ENCODE measurements at places on chromosomes 3 and 15.

DNA sequence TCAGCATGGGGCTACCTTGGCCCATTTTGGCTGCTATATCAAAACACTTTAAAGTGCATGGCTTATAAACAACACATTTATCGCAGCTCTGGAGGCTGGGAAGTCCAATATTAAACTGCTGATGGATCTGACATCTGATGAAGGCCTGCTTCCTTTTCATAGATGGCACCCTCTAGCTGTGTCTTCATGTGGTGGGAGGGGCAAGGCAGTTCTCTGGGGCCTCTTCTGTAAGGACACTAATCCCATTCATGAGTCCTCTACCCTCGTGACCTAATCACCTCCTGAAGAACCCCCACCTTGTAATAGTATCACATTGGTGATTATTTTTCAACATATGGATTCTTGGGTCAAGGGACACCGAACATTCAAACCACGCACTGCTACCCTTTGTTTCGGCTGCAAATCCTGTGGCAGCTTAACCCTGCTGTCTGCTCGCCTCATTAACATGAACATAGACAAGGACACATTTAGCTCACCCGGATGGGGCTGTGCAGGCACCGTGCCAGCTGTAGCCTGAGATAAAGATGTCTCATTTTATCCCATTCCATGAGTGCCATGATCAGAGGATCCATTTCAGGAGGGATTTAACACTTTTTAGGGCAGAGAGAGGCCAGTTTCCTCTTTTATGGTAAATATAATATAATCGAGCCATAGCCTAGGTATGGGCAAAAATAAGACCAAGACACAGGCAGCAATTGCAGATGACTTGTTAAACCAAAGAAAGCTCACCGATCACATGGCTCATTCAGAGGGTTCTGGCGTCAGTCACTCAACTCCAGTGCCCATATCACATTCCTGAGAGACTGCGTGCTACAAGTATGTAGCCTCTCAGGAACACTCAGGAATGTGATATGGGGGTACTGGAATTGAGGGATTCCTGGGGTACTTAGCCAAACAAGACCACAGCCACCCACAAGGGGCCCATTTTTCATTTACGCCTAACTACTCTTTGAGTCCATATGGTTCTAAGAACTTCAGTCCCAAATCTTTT is 251.1 kb upstream of the ST8SIA2 start:
- DNase-seq: no peak

DNA sequence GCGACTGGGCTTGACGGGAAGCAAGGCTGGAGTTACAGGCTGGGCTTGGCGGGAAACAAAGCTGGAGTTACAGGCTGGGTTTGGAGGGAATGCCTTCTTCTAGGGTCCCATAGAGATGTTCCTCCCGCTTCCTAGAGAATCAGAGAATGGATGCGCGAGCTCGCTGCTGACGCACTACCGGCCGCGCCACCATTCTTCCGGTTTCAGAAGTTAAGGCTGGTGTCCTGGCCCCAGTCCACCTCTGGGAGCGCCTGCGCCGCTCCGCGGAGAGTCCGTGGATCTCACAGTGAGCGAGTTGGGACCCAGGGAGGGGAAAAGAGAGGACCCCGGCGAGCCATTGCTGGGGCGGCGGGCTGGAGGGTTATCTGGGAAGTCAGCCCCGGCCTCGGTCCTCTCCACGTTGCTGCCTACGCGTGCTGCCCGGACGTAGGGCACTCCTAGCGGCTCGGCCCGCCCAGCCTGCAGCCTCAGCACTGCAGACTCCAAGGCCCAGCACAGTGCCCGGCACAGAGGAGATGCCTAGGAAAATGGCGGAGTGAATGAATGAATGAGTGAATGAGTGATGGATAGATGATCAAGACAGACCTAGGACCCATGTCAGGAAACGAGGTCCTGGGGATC is at the start of gene ZNF502:
ZNF502 (plus strand) TSS at position 206 of the 621 bp plus-strand sequence. CDS start 7,602 bp downstream, outside the sequence.
- DNase-seq: peak; percentile 26

DNA sequence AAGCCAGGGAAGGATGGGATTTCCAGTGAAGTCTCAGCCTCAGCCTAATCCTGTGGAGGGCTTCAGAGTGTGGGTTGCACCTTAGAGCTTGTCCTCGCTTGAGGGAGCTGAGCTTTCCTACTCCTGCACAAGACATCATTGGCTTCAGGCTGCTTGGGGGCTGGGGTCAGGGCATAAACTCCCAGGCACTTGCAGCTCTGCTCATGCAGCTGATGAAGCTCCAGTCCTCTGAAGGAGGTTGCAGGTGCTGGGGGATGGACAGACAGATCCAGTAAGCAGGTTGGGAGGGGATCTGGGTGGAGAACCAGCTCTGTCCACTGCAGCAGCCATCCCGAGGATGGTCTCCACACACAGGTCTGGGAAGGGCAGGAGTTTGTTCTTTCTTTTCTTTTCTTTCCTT is 19.4 kb upstream of the POLG start:
- DNase-seq: no peak

DNA sequence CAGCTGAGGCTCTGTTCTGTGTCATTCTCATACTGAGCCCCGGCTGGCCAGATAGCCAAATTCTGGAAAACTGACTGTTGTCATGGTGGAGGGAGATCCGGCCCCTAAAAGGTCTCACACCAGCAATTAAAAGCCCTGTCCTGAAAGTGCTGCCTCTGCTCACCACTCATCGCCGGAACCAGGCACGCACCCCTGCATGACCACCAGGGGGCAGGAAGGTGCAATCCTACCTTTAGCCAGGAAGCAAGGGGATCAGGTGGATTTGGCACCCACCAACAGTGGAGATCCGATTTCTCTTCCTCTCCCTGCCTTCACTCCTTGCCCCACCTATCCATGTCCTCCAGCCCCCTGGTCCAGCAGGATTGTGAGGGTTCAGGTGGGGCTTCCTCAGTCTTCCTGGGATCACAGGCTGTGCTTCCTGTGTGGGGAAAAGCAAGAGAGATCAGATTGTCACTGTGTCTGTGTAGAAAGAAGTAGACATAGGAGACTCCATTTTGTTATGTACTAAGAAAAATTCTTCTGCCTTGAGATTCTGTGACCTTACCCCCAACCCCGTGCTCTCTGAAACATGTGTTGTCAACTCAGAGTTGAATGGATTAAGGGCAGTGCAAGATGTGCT is 16.1 kb upstream of the CACNA2D2 start:
- peak; percentile 25 for DNase-seq

DNA sequence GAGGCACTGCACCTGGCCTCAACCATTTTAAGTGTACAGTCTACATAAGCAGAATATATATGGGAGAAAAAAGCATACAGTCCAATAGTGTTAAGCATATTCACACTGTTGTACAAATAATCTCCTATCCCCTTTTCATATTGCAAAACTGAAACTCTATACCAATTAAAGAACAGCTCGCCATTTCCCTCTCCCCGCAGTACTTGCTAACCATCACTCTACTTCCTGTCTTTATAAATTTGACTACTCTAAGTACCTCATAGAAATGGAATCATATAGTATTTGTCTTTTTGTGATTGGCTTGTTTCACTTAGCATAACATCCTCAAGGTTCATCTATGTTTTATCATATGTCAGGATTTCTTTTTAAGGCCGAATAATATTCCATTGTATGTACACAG is 21.6 kb upstream of the TASOR start:
- DNase-seq: no peak

GRCh38 chr3:173013219-173013832 is 127.7 kb downstream of the SPATA16 start:
- DNase-seq: no peak

DNA sequence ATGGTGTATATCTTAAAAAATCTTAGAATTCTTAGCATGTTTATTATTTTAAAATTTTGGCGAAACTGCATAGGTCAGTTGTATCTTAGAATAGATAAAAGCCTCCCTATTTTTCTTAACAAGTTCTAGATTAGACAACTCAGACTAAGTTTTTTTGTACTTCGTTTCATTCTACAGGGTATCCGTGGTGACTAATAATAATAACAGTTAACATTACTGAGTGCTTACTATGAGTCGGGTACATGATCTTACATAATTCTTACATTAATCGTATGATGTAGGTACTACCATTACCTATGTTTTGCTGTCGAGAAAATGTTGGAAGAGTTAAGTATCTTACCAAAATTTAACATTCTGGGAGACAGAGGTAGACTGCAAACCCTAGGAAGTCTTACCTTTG is 60.7 kb downstream of the UBE2E2 start:
- DNase-seq: no peak

- no peak for DNase-seq
Observed at GRCh38 chr15:41894251-41894790, 468 bp upstream of the SPTBN5 start.

GRCh38 chr15:80755885-80756284 is 23.3 kb upstream of the CEMIP start:
- no peak for DNase-seq
